H4 (cell line): ENCODE measurements at places on chromosomes 1 and 21.

- DNase-seq: no peak
These were observed 6.6 kb downstream of the CLCNKA start for GRCh38 chr1:16028237-16029002.

DNA sequence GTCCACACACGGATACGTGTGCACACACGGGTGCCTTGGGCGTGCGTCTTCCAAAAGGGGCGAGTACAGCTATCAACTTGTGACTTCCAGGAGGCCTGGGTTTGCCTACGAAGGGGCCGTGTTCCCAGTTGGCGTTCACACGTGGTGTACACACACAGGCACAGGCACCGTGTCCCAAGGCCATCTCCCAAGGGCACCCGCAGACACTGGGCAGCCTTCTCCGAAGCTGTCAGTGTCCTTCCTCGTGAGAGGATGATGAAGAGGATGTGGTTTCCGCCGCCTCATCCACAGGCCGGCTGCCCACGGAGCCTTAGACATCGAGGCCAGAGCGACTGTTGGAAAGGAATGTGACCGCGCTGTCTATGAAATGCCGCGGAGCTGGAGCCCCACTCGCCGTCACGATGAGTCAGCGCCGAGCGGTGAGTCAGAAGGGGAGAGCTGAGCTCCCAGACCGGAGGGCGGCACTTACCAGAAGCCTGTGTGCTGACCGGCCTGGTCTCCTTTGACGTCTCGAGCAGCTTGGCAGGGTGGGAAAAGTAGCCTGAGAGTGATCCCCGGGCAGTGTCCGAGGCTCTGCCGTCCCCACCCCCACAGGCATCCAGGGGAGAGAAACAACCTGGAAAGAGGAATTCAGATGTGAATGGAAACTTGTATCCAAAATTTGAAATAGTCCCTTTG lies 141.4 kb upstream of the ARHGEF16 start:
- peak; percentile 99 for DNase-seq

DNA sequence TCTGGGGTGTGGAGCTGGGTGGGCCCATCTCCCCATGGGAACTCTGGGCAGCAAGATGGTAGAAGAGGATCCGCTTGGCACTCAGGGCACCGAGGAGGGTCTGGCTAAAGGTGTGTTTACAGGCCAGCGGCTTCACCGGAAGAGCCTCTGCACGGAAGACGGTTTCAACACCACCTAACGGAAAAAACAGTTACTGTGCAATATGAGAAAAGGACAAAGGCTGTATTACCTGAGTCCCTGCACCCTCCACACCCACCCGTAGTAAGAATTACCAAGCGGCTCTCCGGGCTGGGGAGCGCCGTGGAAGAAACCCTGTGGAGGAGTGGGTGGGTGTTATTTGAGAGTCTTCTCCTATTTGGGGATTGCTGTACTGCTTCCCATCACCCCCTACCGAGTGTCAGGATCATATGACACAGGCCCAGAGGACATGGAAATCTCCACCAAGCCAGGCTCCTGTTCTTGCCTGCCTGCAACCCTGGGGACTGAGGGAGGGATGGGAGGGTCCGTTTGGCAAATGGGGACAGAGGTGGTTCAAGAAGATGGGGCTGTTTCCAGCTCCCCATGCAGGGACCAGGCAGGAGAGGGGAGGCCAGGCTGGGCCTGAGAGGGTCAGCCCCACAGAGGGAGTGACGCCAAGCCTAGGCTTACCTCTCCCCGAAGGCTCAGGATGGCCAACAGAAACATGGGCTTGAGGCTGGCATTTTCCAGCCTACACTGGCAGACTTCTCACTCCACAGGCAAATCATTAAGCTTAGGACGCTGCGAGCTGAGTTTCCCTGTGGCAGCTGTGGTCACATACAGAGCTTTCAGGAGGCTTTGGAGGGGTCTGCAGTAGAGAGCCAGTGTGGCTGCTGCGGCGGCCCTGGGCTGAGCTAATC lies 203.5 kb upstream of the TMEM51 start:
- no peak for DNase-seq

- DNase-seq: no peak
These were observed 34.1 kb upstream of the IGSF5 start for GRCh38 chr21:39710866-39711265.

GRCh38 chr1:55369474-55369873 lies 154.3 kb upstream of the USP24 start:
- DNase-seq: no peak

GRCh38 chr1:109251277-109252166 lies 2.2 kb downstream of the CELSR2 start:
- no peak for DNase-seq

DNA sequence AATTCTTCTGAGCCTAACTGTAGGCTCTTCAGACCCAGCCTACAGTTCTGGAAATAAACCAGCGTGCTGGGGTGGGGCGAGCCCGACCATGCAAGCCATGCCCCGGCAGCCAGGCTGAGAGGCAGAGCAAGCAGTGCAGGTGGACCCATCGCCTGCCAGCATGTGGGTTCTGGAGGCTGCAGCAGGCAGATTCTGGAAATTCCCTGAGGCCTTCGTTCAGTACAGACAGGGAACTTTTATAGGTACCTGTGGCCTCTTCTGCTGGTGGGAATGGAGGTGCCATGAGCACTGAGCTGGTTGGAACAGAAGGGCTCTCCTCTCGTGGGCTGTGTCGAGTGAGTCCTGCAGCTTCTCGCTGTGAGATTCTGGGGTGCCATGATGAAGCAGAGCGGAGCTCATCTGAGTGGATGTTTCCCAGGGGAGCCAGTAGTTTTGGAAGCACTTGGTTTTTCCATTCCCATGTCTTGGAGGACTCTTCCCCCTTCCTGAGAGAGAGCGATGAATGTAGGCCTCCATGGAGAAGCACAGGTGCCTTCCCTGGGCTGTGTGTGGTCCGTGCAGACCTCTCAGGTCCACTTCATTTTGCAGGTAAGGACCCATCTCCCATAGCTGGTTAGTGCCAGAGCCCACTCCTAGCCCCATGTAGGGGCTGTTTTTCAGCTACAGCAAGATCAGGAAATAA lies 94.1 kb downstream of the PCBP3 start:
- no peak for DNase-seq

- no peak for DNase-seq
These were observed 1.1 kb downstream of the SYNC start for GRCh38 chr1:32701421-32701911.

DNA sequence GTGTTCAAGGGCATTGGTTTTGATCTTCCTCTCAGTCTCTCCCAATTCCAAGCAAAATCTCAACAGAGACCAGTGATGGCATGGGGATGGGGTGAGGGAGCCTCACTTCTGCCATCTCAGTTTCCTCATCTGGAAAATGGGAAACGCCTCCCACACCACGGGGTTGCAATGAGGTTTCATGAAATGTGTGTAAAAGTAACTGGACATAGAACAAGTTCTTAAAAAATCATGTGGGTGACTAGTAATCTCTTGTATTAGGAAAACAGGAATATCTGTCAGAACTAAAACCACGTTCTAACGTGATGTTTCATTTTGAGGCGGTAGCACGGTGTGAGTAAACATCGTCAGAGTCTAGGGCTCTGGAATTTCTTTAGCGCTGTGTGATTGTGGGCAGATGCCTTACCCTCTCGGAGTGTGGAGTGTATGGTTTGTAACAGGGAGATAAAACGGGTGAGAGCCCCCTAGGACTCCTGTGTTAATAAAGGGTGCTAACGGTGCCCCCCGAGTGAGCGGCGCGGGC lies 55.5 kb upstream of the DNAJC6 start:
- no peak for DNase-seq

DNA sequence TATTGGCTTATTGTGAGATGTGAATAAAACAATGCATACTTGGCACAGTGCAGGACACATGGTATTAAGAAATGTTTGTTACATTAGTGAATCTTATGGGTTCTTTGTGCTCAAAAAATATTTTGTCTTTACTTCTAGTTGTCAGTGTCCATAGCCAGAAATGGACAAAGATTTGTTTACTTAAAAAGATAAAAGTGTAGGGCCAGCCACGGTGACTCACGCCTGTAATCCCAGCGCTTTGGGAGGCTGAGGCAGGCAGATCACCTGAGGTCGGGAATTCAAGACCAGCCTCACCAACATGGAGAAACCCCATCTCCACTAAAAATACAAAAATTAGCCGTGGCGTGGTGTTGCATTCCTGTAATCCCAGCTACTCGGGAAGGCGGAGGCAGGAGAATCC lies 654.6 kb upstream of the NEGR1 start:
- DNase-seq: no peak

- no peak for DNase-seq
These were observed 356.9 kb upstream of the ADGRL4 start for GRCh38 chr1:79363430-79363829.

GRCh38 chr1:232622981-232623380 lies 7.0 kb downstream of the SIPA1L2 start:
- DNase-seq: no peak

DNA sequence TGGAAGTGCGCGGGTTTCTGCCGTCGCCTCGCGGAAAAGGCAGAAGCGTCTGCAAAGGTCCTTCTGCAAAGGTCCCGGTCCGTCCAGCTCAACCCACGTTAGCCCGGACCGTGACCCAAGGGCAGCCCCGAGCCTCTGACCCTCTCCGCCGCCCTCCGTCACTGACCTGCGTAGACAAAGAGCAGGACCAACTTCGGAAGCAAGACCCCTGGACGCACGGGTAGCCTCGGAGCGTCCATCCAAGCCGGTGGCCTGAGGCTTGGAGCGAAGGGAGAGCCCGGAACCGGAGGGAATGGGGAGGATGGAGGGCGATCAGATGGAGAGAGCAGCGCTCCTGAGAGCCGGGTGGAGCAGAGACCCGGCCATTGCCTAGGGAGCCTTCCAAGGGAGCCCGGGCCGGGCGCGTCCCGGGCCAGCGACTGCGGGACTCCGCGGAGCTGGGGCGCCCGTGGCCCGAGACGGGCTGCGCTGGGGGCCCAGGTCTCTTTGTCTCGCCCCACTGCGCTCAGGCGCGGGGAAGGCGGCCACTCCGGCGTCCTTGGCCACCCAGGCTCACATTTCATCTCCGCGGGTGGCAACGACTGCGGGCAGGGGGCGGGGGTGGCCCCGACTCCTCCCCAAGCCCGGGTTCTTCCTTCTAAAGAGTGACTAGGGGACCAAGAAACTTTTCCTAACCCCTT lies at the start of gene CYYR1:
Gene CYYR1, minus strand, starts transcription at position 585 of the 680 bp plus-strand sequence. Its CDS starts 346 bp downstream, at position 239.
- DNase-seq: no peak

DNA sequence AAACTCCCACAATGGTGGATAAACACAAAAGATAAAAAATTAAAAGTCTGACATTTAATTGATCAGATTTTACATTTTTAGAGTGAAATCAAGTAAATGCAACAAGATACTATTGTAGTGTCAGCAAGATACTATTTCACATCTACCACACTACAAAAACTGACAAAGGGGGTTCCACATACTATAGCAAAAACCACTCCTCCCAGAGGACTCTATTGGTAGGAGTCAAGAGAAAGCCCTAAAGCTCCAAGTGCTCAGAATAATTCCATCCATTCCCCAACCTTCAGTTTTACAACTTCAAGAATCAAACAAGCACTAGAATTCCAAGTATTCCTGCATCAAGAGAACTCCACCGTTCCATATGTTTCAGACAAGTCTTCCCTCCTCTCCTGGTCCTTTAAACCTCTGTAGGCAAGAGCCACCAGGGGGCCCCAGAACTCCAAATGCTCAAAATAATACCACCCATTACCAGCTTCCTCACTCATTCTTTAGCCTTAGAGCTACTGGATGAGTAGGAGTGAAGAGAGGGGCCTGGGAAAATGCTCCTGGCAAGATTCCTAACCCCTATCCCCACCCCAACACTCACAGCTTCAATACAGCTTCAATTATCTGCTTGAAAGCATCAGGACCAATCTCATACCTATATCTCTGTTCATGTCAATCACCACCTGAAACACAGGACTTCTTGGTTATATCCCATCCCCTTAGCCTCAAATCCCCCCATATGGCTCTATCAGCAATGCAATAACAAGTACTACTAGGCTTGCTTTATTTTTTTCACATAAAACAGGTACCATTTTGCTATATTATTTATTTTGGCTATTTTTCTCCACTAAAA lies 9.9 kb downstream of the TOR1AIP2 start:
- no peak for DNase-seq

DNA sequence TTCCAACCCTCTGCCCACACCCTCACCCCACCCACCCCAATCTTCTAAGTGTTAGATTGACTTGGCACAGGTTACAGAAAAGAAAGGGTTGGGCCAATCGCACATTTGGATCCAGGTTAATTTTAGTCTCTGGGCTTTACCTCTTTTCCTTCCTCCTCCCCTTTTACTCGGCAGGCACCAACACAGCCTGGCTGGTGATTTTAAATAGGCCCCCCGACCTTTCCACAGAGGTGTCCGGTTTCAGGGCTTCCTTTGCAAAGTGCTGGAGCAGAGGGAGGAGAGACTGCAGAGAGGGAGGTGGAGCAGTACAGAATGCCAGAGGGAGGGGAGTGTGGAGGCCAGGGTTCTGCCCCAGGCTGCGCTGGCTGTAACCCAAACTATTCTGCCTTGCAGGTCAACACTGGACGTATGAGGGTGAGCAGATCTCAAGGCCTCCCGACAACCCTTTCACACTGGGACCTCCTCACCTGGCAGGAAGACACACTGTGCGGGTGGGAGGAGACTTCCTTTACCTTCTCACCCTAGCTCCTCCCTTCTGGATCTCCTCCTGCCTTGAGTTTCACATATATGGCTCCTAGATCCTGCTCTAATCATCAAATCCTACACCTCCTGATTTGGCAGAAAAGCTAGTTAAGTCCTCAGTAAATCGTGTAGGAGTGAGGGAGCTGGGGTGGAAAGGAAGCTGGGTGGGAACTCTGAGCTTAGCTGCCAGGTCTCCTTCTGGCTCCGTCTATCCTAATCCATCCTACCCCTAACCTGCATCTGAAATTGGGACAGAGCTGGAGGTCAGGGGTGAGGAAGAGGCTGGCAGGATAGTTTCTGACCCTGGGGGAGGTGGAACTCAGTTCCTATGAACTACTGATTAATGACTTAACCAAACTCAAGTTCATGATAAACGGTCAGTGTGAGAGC lies 2.4 kb downstream of the CA14 start:
- DNase-seq: peak; percentile 47

GRCh38 chr1:117284399-117285215 lies 73.9 kb upstream of the VTCN1 start:
- peak; percentile 53 for DNase-seq

GRCh38 chr21:33839806-33840205 lies 75.8 kb downstream of the ATP5PO start:
- no peak for DNase-seq

DNA sequence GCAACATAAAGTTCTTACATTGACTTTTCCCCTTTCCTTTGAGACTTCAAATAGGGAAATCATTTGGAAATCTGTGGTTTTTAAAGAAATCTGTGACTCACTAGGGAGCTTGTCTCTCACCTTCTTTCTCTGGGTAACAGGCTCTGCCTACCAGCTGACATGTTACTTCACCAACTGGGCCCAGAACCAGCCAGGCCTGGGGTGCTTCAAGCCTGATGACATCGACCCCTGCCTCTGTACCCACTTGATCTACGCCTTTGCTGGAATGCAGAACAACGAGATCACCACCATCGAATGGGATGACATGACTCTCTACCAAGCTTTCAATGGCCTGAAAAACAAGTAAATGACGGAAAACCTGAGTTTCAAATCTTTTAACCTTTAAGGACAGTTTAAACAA lies 9.2 kb upstream of the CHIA start:
- DNase-seq: no peak

GRCh38 chr1:145892486-145893087 lies 6.9 kb upstream of the ANKRD35 start:
- no peak for DNase-seq

- DNase-seq: no peak
These were observed 417.7 kb downstream of the AGBL4 start for GRCh38 chr1:49606082-49606481.
